Stimulated activated CD4-positive, alpha-beta T cell treated with anti-CD3 and anti-CD28 coated beads, TNF-alpha, amount 100 ng/mL, for 48 hours (primary cell): ENCODE measurements at places on chromosomes 6 and 20.

GRCh38 chr6:157718503-157719187, 104.4 kb upstream of the SNX9 start:
- DNase-seq = no peak

DNA sequence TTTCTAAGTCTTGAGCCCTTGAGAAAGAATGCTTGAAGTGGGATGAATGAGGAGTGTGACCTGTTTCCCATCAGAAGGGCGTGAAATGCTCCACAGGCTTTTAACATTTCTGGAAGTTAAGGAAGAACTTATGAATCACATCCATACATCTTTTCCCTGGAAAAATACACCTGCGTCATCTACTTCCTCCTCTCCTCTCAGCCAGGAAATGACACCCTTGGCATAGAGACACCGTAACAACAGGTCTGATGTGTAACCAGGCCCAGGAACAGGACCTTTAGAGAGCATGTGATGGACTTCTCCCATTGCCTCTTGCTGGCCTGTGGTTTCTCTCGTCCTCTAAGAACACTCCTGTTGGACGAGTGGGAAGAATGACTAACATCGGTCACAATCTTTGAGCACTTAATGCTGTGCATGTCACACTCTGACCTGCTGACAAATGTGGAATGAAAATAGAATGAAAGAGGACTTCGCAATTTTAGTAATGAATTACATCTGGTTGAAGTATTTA, 28.5 kb upstream of the CITED2 start:
- no peak for DNase-seq

DNA sequence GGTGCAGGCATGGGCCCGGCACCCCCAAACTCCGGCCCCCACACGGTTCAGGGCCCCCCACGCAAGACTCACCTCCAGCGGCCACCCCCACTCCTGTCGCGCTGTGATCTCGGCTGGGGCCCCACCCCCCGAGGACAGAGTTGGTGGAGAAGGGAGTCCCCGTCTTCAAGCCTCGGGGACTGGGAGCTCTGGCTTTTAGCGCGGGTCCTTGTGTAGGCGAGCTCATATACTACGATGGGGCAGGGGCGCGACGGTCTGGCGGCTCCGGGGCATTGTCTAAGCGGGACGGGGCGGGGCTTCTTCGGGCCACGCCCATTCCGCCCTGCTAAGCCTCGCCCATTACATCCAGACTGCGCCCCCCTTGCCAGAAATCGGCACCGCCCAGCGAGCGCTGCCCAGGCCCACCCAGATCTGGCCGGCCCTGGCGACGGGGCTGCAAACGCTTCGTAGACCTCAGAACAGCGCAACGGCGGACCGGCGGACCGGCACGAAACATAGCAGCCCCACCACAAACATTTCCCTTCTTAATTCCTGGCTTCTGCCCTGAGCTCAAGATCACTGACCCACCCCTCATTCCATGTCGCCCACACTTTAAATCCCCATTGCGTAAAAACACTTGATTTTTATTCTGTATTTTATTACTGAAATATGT, 1.0 kb upstream of the DDAH2 start:
- no peak for DNase-seq

DNA sequence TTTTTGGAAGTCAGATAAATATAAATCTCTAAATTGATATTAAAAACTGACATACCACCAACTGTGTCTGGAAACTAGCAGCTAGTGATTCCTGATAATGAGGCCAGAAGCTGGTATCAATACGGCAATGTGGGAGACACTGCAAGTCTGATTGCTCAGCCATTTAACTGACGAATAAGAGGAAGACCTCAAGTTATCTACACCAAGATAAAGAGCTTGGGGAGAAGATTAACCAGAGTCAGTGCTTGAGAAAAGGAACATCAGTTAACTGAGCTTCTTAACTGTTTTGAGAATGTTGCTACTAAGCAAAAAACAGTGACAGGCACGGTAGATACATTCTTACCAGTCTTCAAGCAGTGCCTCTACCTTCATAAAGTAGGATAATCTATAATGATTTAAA, 140.4 kb upstream of the TENT5A start:
- DNase-seq = no peak

- DNase-seq = no peak
Measured at GRCh38 chr6:11275598-11275997, 43.1 kb upstream of the NEDD9 start.

DNA sequence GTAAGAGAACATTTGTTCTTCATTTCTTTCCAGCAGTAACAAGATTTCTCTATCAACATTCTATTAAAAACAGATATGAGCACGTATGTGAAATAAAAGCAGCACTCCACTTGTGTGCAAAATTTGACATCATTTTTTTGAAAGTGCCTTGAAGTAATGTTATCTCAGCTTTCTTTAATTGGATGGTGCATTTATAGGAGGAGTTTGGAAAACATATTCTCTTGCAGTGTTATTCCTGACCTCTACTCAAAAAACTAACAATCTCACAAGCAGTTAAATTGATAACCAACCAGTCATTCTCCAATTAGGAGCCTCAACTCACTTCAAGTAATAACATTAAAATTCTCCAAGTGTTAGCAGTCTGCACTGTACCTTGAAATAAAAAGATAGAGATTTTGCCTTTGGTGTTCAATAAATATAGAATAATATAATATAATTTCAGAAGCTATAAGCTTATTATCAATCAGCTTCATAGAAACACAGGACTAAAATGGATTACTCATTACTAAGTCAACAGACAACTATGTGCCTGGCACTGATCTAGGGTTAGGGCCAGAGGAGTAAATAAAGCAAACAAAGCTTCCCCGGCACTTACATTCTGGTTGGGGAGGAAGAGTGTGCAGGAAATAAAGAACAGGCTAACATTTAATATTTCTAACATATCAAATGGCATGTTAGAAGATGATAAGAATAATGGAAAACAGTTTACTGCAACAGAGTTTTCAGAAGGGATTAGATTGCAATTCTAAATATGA, 149.0 kb upstream of the SGK1 start:
- DNase-seq = no peak

DNA sequence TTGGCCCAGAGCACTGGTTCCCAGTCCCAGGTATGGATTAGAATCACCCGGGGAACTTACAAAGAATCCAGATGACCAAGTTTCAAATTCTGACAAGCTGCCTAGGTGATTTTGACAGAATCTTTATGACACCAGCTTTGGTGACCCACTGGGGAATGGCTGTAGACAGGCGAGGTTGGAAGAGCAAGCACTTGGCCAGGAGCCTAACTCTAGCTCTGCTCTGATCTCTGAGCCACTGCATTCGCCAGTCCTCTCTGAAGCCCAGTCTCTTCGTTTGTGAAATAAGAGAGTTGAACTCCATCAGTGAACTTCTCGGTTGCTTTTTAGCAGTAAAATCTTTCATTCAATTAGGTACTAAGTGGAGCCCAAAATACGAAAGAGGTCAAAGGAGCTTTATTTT, 161.2 kb downstream of the VEGFA start:
- no peak for DNase-seq

DNA sequence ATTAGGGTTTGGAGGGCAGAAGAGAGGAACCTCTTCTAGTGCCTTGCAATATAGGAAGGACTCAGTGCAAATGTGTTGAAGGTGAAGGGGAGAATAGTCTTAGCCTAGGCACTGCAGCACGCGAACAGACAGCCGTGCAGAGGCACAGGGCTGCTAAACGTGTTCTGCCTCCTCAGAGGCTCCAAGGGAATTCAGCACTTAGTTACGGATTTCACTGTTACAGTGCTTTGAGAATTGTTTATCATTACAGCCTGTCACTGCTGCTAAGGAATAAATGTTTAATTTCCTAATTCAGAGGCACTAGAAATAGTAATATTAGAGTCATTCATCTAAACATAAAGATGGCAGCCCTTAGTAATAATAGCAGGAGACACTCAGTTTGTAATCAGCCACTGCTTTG, 116.4 kb upstream of the SLC22A16 start:
- no peak for DNase-seq

DNA sequence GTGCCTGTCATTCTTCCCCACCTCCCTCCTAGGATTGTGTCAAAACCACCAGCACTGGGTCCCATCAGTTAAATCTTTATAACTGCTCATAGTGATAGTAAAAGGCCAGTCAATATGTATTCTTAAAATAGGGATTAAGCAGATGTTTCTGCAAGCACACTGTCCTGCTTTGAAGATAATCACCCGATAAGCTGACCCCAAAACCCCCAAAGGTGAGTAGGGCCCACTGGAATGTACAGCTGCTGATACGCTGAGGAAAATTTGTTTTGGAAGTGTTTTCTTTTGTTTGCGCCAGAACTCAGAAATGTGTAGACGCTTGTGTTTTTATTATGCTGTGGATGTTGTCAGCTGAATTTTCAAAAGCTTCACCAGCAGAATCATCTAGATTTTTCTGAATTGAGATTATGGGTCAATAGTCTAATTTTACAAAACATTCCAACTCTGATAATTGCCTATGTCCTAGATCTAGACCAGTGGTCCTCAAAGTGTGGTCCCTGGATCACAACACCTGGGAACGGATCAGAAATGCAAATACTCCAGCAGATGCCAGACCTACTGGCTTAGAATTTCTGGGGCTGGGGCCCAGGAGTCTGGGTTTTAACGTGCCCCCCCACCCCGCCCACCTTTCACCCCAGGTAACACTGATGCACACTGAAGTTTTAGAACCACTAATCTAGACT, 11.4 kb downstream of the BFSP1 start:
- DNase-seq = no peak

GRCh38 chr6:74181471-74181870, 485.5 kb downstream of the CD109 start:
- DNase-seq = no peak

DNA sequence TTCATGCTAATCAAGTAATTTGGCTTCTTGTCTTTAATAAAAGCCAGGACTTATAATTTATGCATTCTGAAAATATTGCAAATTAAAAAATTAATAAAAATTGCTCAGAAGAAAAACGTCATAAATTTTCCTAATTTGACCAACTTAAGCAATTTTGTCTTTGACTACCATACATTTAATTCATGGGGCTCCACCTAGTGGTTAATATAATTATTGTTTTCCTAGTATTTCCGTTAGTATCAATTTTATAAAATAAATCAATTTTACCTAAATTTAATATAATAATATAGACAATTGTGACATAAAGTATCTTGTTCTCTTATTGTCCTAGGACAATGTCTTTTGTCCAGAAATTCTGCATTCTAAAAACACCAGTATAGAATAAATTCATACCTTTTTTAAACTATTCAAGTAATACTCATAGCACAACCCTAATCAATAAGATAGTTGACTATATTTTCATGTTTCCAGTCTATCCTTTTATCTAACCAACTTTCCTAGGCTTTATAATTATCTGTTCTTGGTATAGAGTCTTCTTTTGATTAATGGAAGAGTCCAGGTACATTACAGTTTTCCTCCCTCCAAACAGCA, 319.9 kb downstream of the TRDN start:
- DNase-seq = no peak

DNA sequence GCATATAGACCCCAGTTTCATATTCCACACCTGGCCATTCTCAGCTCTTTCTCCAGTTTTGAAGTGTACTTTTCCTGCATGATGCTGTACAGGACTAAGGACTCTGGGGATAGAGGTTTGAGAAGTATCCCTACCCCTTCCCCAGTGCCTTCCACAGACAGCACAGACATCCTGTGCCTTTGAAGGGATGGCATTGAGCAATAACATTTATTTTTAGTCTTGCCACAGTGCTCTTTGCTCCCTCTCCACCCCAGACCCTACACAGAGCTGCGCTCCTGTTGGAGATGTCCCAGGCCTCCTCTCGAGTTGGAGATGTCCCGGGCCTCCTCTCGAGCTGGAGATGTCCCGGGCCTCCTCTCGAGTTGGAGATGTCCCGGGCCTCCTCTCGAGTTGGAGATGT, 275.8 kb downstream of the FARS2 start:
- DNase-seq = no peak

- no peak for DNase-seq
Measured at GRCh38 chr6:21949211-21949801, 347.5 kb downstream of the PRL start.

DNA sequence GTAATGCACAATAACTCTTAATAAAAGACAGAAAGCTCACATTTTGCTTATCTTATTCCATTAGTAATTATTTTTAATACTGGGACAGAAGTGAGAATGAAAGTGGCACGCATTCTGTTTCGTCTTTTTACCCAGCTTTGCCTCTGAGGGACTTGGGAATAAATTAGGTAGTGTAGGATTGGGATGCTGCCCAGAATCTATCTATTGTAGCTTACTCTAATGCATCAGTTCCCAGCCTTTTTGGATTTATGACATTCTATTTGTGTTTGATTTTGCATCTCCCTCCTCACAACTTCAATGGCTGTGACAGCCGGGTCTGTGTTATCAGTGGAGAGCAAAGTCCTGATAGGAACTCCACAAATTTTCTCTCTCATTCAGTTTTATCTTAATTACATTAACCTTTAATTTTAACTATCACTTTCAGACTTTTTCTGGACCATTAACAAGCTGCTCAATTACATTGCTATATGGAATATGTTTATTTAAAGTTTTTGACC, 62.9 kb upstream of the TULP4 start:
- DNase-seq = no peak

GRCh38 chr6:111565326-111566221, 40.1 kb downstream of the TRAF3IP2 start:
- no peak for DNase-seq

DNA sequence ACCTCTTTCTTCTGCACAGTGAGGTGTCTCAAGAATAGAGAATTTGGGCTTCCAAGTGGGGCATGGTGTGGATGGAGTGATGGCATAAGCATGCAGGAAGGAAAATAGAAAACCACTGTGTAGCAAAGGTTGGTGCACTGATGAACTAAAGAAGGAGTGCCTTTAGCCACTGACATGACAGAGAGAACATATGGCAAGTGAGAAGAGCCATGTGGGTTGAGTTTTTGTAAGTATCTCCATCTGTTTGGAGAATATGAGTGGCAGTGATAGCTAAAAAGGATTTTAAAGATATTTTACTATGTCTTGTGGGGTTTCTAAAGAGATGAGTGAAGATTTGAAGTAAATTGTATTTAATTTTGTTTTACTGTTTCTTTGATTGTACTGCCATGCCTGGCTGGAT, 160.5 kb upstream of the GRIK2 start:
- DNase-seq = no peak

DNA sequence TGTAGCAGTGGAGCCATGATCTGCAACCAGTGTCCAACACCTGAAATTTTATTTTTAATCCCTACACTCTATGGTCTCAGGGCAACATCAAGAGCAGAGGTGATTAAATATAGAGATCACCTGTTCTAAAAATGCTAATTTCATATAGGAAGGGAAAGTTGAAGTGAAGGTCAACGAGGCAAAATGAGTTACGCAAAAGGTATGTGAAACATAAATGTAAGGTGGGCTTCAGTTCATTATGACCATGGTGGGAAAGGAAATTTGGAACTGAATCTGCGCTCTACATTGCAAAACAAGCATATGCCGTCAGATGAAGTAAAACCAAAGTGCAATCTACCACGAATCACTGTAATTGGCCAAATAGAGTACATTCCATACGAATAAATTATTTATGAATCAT, 35.2 kb upstream of the STMND1 start:
- DNase-seq = no peak

DNA sequence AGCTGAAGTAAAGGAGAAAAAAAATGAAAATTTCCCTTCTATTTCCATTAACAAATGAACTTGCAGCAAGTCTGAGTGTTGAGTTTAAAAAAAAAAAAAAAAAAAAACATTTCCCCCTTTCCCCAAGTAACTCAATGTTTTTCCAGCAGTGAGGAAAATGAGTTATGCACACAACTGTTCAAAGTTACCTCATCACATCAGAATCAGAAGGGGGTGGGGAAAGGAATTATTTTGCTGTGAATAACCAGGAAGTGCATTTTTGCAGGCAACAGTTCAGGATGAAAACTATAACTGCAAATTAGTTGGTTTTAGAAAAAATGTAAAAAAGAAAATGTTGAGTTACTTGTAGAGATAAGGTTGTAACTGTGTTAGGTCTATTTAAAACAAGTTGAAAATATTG, 568.9 kb upstream of the CITED2 start:
- DNase-seq = no peak

GRCh38 chr20:58580474-58580835, 65.3 kb upstream of the APCDD1L start:
- DNase-seq = no peak
